ENCODE measurements at places on chromosomes 3 and 15.

- DNase-seq = no peak
Measured at GRCh38 chr3:71089271-71089847, 494.2 kb downstream of the FOXP1 start.

- DNase-seq = peak; percentile 62
Measured at GRCh38 chr3:71585887-71586809, 2.6 kb upstream of the FOXP1 start.

DNA sequence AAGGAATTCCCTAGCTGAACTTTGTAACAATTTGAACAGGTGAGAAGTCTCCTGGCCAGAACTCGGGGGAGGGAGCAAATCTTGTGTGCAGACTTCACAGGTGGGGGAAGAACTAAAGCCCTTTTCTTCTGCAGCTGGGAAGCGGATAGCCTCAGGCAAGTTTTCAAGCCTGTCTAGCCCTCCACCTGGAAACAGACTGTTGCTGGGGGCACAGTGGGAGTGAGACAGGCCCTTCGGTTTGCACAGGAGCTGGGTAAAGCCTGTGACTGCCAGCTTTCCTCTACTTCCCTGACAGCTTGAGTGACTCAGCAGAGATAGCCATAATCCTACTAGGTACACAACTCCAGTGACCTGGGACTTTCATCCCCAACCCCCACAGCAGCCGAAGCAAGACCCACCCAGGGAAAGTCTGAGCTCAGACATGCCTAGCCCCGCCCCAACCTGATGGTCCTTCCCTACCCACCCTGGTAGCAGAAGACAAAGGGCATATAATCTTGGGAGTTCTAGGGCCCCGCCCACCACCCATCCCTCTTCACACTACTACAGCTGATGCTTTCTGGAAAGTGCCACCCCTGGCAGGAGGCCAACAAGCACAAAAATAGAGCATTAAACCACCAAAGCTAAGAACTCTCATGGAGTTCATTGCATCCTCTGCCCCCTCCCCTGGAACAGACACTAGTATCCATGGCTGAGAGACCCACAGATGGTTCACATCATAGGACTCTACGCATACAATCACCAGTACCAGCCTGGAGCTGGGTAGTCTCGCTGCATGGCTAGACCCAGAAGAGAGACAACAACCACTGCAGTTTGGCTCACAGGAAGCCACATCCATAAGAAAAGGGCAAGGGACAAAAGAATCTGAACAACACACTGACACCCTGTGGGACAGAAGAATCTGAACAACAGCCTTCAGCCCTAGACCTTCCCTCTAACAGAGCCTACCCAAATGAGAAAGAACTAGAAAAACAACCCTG lies 479.0 kb downstream of the RAP2B start:
- DNase-seq = no peak

DNA sequence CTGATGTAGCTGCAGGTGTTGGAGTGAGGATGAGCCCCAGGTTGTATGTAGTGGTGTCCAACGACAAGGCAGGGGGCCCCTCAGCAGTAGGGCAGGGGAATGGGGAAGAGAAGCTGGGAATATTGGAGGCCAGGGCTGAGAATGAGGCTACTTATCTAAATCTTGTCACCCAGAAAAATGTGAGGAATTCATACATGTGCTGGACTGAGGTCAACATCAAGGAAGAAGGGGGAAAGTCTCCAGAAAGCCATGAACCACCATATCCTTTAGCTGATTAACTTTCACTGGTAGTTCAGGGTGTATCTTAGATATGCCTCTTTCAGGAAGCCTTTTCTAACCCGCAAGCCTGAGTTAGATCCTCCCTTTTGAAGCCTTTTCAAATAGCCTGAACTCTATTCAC lies 22.6 kb upstream of the FSTL1 start:
- DNase-seq = no peak

DNA sequence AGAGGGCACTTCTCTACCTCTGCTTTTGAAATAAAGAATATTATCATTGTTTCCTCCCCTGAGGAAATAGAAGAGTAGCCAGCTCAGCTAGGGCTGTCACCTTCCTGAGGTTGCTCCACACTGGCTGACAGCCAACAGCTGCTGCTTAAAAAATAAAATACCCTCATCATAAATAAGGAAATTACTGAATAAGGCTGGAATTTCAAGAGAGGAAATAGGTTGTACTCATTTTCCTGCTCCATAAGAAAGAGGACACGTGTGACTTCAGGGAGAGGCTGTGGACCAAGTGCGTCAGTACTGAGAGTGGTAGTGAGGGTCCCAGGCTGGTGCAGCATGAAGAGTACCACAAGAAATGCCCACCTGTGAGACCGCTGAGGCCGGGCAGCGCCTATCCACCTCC lies 8.1 kb upstream of the C2CD4B start:
- DNase-seq = peak; percentile 58

- DNase-seq = no peak
Measured at GRCh38 chr3:44104043-44104442, 137.6 kb upstream of the TOPAZ1 start.

DNA sequence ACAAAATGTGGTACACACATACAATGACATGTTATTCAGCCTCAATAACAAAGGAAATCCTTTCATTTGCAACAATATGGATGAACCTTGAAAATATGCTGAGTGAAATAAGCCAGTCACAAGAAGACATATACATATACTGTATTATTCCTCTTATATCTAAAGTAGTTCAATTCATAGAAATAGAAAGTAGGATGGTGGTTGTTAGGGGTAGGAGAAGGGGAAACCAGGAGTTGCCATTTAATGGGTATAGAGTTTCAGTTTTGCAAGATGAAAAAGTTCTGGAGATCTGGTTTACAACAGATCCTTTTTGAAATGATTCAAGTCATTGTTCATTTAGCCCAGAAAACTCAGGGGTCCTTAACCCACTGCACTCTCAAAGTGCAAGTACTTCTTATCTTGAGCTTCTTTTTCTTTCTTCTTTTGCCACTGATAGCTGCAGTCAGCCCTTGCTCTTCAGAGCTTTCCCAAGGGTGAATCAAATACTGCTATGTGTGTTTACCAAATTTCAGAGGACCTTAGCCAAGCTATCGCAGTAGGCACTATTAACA lies 208.0 kb upstream of the EOMES start:
- DNase-seq = no peak

- DNase-seq = no peak
Measured at GRCh38 chr3:168977716-168978374, 685.7 kb downstream of the MECOM start.

DNA sequence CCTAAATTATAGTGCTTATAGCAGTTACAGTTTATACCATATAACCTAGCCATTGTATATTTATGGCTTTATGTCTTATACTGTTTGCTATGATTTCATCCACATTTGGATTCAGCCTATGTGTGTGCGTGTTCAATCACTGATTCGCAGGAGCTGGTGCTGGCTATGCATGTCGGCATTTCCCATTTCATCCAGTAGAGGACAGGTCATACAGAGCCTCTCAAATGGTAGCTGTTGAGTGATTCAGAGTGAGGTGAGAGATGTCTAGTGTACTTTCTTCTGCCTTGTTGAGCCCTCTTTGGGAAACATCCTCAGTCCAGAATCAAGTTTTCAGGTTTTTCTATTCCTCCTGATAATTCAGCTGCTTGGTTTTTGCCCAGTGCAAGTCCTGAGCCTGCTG lies 76.1 kb downstream of the FRMD4B start:
- peak; percentile 66 for DNase-seq

DNA sequence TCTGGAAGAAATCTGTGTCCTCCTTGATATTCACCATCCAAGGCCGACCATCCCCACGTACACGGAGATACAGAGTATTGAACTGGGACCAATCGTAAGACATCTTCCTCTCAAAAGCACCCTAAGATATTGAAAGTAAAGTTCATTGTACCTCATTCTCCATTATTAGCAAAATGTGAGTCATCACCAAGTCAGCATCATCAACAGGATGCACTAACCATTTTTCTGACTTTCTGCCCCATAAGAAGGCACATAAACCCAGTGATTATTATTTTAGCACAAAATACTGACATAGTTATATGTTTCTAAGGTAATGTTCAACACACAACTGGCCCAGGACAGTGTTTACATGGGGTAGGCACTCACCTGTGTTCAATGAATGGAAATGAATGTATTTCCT lies 7.4 kb downstream of the NDUFAF1 start:
- no peak for DNase-seq

DNA sequence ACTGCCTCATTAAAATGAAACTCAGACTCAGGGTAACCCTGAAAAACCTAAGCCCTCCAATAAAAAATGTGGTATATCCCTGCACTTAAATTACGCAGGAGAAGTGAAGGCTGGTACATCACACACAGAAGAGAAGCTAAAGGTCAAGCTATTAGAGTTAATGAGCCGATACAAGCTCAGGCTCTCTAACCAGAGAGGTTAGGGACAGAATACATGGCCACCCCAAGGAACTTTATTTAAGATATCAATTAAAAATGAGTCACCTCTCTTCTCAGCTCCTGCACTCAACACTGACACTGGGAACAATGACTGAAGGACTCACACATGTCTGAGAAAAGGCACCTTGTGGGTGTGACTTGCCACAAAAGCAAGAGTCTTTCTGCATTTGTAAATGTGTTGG lies 800.6 kb upstream of the CFAP20DC start:
- DNase-seq = no peak

DNA sequence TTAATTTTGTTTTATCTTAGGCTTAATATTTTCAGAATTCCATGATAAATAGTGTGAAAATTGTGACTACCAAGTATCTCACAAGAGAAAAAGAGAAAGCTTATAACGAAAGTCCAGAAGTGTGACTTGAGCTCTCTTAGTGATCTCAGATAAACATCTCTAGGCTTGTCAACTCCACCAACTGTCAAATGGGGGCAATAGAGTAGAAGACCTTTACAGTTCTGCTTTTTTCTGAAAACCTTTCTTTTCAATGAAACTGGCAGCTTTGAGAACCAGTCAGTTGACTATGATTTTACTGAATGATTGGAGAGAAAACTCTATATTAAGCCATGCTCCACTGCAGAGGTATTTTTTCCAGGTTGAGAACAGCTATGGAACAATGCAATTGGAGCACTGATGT lies 119.2 kb upstream of the TP63 start:
- DNase-seq = no peak

DNA sequence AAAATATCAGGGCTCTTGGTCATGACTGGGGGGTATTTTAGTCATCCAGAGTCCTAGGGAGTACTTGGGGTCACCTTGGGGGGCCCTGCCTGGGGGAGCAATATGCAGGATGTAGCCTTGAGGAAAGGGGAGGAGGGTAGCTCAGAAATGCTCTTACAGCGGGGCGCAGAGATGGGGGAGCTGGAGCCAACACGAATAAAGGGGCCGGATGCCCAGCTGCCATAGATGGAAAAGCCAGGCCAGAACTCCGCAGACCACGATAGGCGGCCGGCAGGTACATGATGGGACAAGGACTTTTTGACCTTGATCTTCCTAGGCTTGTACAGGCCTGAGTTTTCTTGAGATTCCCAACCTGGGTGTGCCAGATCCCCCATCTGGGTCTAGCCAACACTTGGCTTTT lies 47.7 kb upstream of the SLC6A1 start:
- no peak for DNase-seq

DNA sequence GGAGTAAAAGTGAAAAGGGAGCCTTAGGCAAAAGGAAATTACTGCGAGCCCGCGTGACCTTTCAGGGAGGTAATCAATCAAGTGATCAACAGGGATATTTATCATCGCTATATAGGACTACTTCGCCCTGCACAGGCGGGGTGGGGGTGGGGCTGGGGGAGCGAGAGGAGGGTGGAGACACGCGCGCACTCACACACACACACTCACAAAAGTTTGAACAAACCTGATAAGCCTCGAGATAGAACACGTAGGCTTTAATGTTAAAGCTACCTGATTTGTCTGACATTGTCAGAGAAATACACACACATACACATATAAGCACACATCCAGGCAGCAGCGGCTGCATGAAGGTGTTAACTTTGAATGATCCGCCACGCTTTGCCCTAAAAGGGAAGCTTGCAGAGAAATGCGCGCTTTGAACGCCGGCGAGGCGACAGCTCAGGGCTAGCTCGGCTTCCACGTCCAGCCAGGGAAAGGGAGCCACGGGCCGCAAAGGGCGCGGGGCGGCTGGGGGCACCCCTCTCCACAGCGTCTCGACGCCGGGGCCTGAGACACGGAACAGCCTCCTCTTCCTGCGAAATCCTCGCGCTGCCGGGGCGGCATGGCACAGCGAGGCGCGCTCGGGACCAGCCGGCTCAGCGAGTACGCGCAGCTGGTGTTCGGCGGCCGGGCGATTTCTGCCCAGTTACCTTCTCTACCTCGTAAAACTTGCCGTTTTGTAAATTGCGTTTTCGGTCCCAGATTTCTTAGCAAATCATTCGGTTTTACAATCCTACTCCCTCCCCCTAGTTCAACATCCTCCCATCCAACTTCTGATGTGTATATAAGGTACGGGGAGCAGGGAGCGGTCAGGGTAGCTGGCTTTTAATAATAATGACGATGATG lies 4.8 kb upstream of the MECOM start:
- DNase-seq = no peak

DNA sequence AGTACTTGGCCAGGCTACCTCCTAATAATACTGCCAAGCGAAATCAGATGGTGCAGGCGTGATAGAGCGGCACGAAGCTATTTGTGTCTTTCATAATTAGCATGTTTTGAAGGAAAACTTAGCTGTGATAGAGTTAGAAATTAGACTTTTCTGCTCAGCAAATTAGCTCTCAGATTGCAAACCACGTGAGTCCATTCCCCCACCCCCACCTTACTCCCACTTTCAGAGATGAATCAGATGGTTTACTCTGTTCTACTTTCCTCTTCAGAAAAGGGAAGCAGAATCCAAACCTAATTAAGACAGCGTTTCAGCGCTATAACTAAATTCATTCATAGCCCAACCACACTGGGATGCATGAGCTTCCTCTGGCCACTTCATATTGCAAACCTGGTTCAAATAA lies 214.6 kb downstream of the SLCO3A1 start:
- no peak for DNase-seq

DNA sequence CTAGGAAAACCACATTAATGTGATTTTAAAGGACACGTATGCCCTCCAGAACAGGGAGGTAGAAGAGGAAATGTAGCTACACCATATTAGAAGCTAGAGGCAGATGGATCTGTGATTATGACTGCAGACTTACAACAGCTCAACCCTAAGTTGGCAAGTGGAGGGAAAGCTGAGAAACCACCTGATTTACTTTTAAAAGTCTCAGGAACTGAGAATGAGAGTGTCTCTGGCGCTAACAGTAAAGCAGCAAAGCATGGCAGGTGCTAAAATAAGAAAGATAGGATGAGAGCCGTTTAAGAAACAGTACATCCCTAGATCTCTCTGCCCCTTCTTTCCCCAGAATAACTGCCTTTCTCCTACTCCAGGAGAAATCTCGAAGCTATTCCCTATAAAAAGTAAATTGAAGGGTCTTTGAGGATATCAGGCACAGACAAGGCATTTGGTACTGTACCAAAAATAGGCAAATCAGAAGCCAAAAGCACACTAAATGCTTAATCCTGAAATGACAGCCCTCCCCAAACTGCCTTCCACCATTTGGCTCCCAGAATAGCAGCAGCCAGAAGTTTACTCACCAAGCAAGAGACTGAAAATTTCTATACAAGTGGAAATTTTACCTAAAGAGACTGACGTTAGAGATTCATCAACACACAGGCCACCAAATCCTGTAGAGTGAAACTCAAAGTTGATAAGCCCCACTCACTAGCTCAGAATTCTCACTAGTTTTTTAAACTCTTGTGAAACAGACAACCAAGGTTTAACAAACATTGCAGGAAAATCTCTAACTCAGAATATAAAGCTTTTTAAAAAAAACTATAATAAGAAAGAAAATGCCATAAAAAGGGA lies 34.3 kb upstream of the PARP14 start:
- DNase-seq = no peak

- DNase-seq = no peak
Measured at GRCh38 chr3:170372190-170372879, 14.8 kb downstream of the SKIL start.

- DNase-seq = peak; percentile 38
Measured at GRCh38 chr3:50408443-50408944, 49.2 kb upstream of the TMEM115 start.

GRCh38 chr3:104586344-104586743 lies 780.4 kb upstream of the ALCAM start:
- DNase-seq = no peak

All from muscle of leg (tissue), 16 donors.